Stimulated activated CD4-positive, alpha-beta T cell treated with anti-CD3 and anti-CD28 coated beads, Interleukin-15, amount 100 ng/mL, for 1 hour (primary cell): ENCODE measurements at places on chromosomes 12 and 14.

- DNase-seq, result no peak
Measured at GRCh38 chr12:70106347-70106746, 136.9 kb upstream of the CNOT2 start.

GRCh38 chr12:63319936-63320633 is 169.1 kb upstream of the AVPR1A start:
- no peak for DNase-seq

- DNase-seq, result no peak
Measured at GRCh38 chr12:3004655-3005565, 45.7 kb downstream of the TEAD4 start.

- no peak for DNase-seq
Measured at GRCh38 chr12:93019212-93019927, 90.3 kb upstream of the EEA1 start.

DNA sequence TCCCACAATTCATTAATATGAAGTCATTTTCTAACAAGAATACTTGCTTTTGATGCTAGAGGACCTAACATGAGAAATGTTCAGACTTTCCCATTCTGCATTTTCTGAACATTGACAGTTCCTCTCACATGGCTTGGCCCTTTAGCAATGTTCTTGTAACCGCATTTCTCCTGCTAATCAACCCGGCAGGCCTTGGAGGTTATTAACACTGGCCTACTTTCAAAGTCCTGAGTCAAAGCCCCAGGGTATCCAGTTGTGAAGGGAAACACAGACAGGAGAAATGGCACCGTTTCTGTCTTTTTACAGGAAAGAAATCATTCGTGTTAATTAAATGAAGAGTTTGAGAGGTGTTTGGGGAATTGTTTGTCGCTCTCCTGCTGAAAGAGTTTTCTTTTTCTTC is 446.5 kb upstream of the MIS18BP1 start:
- no peak for DNase-seq

DNA sequence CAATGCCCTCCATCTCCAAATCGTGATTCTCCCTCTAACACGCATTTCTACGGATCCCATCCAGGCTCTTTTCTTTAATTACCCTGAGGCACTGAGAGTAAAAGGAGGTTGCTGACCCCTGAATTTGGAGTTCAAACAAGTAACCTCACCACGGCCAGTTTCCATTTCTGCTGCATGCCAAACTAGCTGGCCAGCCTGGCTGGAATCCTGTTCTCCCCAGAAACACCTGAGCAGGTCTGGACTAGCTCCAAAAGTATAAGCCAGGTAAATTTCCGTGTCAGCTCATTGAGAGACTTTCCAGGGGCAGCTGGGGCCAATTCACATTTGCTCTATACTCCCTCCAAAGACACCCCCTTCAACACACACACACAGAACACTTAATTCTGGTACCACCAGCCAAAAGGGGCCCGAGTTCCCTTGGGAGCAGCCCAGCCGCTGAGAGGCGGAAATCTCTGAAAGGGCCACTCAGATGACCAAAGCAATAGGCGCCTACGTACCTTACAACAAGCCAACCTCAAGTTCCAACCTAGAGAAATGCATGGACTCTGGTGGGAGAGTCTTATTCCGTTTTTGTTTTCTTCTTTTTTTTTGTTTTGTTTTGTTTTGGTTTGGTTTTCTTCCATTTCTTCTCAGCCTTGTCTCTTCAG is 131.4 kb downstream of the NDUFA12 start:
- no peak for DNase-seq

- no peak for DNase-seq
Measured at GRCh38 chr14:58060077-58060476, 91.9 kb downstream of the ARMH4 start.

DNA sequence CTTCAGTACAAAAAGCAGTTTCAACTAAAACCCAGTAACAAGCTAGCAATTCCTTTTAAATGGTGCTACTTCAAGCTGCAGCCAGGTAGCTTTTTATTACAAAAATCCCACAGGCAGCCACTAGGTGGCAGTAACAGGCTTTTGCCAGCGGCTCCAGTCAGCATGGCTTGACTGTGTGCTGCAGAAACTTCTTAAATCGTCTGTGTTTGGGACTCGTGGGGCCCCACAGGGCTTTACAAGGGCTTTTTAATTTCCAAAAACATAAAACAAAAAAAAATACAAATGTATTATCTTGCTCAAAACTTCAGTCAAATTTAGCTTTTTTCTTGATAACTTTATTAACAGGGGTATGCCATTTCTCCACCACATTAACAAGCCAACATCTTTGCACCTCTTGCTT is 3.6 kb upstream of the CLEC4E start:
- DNase-seq, result peak; percentile 33

- no peak for DNase-seq
Measured at GRCh38 chr14:62980693-62981092, 64.6 kb downstream of the KCNH5 start.

DNA sequence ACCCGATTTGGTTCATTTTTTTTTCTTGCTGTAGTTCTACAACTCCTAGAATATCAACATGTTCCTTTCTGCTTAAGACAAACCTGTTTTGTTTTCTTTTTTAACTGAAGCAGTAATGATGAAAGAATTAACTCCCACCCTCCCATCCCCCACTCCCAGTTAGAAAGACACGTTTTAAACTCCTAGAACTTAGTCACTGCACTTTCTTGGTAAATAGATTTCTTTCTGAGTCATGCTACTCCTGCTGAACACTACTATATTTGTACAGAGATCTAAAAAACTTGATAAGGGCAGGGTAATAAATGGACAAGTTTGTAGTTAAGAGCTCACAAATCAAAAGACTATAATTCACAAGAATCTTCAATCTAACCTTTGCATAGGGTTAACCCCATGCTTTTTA is 118.9 kb upstream of the PTPRB start:
- DNase-seq, result no peak

DNA sequence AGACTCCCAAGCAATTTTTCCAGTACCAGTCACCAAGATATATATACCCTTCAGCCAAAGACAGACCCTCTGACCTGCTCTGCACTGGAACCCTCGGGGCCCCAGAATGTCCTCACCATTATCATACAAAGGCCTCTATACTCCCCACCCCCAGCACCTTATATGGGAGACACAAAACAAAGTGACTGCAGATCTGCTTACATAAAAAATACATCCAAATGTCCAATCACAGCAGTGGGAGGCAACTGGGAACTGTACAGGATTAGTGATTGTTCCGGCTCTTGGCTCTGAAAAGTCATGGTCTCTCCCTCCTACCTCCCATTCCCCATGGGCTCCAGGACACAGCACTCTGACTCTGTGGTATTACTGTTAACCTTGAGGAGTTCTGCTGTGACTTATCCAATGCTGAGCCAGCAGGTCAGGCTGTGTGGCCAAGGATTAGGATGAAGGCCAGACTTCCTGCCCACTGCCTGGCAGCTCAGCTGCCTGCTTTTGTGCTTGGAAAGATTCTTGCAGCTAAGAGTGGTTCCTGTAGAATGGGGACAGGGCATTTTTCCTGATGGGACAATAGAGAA is 13.7 kb downstream of the OXA1L start:
- no peak for DNase-seq

- DNase-seq, result no peak
Measured at GRCh38 chr14:75561013-75561432, 17.4 kb upstream of the FLVCR2 start.

DNA sequence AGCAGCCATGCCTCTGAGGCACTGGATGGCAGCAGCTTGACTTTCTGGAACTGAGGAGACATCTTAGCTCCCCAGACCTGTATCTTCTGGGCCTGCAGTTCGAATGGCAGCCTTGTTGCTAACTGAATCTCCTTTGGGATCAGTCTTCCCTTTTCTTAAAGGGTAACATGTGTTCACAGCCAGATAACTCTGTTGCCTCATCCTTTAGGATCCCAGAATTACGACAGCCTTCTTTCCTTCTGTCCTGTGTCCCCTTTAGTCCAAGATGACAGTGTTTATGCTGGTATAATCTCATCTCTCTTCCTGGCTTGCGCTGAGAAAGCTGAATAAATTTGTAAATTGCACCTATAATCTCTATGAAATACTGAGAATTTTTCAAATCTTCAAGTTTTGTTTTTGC is 9.1 kb upstream of the ERC1 start:
- DNase-seq, result no peak

DNA sequence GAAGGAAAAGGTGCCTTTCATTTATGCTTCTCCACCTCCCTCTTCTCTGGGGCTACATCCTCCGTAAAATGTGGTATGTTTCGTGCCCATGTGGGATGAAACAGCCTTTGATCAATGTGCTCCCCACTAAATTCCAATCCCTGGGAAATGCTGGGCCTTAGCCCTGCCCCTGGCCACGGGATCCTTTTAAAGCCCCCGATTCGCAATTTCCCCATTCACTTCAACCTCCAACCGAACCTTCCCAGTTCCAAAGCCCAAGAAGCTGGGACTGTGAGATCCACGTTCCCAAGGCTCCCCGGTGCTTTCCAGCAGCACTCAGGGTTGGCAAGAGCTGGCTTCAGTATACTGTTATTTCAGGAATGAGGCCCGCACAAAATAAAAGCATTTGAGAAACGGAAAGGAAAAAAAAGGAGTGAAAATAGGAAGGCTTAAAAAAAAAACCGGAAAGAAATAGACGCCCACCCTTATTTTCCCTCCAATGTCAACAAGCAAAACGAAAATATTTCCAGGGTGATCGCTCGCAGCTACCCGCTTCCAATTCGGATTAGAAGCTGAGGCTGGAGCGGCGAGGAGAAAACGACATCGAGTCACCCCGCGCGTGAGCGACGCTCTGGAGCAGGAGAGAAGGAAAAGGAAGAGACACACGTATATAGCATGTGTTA is 1.3 kb upstream of the FOXG1 start:
- no peak for DNase-seq

GRCh38 chr12:11427341-11427740 is 32.0 kb upstream of the PRB2 start:
- DNase-seq, result no peak

- peak; percentile 55 for DNase-seq
Measured at GRCh38 chr12:120012067-120012621, 23.1 kb downstream of the BICDL1 start.

DNA sequence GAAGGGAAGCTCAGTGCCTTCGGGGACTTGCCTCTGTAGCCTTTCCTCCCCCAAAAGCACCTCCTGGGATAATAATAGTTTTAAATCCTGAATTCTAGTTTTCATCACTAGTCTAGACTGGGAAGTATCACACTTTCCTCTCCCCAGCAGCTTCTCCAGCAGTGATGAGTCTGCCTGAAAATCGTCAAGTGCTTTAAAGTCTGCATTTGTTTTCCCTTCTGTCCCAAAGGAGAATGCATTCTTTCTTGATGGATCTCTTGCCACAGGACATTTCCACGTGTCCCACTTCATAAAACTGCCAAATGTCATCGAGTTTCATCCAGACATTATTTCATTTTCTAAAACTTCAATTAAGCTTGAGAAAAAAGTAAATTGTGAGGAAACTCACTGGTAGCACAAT is 15.0 kb downstream of the CSRP2 start:
- no peak for DNase-seq

- DNase-seq, result no peak
Measured at GRCh38 chr12:81962126-81962856, 203.1 kb upstream of the PPFIA2 start.

GRCh38 chr14:104494483-104494882 is 85.1 kb upstream of the C14orf180 start:
- DNase-seq, result no peak

DNA sequence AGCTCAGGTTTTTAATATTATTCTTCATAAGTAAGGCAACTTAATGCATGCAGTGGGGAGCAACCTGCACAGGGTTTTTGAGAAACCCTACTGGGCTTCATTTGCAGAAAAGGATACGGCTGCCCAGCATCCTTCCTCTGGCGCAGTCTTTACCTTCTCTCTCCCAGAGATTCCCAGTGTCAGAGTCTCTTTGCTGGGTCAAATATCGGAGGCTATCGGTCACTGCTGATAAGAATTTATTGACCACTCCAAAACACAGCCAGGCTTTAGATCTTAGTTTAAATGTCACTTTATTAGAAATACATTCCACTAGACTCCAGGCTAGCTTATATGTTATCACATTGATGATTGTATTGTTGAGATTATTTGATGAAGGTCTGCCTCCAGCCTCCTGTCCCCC is 147.2 kb upstream of the CPSF6 start:
- no peak for DNase-seq

DNA sequence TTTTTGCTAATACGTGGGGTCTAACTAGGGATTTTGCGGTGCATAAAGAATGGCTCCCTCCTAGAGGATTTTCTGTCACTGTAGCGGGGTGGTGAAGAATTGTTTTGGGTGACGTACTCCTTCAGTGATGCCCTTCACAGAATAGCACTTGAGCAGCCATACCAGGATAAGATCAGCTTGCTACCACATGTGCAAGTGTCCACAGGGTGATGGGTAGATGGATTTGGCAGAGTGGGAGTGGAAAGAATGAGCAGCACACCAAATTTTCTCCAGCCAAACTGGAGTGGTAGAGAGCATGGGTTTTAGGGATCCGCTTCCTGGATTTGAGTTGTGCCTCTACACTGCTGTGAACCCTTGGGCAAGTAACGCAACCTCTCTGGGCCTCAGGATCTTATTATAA is 2.3 kb downstream of the TCP11L2 start:
- no peak for DNase-seq

GRCh38 chr12:64193931-64194330 is 28.2 kb downstream of the KICS2 start:
- DNase-seq, result no peak

DNA sequence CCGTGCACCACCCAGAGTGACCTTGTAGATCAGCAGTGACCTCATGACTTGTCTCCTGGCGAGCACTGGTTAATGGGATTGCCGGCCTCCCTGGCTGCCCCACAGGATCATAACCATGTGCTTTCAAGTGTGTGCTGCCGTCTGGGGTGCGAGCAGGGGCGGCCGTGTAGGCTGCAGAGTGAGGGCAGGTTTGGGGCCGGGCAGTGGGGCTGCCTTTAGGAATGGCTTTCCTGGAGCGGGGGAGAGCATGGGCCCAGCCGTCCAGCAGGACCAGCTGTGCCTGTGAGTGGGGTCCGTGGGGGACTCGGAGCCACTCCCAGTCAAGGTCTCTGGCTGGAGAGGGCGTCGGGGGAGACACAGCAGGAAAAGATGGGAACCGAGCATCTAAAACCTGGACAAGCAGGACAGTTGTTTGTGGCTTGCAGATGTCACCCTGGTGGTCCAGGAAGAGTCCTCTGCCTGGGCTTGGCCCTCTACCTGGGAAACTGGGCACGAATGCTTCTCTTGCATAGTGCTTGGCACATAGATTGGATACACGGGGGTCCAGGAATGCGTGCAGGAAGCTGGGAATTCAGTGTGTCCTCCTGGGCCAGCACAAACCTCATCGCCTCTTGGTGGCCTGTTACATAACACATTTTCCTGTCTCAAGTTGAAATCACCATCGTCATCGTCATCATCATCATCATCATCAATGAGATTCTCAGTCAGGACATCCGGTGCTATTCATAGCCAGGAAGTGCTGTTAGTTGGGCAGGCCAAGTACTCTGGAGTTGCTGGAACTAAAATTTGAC is 96.0 kb downstream of the ADGRD1 start:
- no peak for DNase-seq

GRCh38 chr12:46926526-46926925 is 100.7 kb upstream of the SLC38A4 start:
- no peak for DNase-seq

DNA sequence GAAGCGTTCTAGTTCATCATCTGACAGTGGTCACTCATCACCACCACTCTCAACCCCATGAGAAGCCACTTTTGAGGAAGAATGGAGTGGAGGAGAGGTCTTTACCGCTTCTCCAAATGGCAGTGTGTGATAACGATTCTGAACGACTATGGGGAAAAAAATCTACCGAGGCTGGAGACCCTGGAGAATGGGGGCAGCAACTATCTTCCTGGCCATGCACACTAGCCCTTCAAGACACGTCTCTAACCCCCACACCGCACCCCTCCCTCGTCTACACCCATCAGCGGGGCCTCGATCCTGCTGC is 365 bp downstream of the ING4 start:
- DNase-seq, result no peak
